Activated T-helper 17 cell treated with anti-CD3 and anti-CD28 coated beads, Interleukin-2, amount 50 U/mL, for 72 hours (primary cell): ENCODE measurements at places on chromosomes 2 and 18. TPM values are rescaled to one million over a fixed set of nuclear protein-coding genes. Genes with fewer than 3 reads are reported as not detected.

Gene CHRND
- not detected for total RNA-seq

DNA sequence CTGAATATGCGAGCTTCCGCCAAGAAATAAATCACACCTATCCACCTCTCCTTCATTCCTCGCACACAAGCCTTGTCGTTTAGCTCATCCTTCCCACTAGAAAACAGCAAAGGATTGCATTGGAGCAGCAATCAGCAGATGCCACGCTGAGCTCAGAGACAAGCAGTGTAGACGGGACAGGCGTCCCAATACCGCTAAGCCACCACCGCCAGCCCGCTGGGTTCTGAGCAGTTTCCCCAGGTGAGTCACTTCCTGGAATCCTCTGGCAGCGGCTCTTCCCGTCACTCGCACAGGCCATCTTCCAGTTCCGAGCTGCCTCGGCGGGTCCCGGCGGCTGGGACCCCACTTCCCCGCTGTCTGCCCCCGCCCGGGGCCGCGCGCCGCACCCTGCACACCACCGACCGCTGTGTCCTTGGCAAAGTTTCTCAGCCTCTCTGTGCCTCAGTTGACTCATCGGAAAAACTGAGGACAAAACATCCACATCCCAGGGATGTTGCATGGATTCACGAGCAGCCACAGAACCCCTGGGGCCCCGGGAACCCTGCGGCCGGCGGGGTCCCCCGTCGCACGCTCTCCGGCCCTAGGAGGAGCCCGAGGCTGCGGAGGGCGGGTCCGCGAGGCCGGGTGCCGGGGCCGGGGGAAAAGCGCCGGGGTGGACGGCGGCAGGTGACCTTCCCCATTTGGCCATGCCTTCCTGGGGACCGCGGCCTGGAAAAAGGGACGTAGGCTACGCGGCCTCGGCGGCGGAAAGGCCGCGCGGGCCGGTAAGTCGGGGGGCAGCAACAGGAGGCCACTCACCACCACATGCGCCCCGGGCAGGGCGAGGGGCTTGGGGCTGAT, 573 bp downstream of the KDSR start:
- peak; percentile 78 for ATAC-seq

DNA sequence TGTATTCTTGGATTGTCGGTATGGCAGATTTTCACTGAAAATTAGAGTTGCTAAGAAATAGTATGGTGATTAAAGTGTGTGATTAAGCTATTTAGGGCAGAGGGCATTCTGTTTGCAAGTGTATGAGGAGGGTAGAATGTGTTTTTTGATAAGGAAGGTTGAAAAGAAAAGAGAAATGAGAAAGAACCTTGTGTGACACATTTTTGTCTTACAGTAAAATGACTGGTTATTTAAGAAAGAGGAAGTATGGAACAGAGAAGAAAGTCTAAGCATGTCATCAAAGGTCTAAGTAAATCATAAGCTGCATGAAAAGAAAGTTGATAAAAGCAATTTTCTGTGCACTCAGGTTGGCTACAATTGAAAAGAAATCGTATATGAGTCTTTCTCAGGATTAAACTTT, 5.2 kb upstream of the RSAD2 start:
- no peak for ATAC-seq

DNA sequence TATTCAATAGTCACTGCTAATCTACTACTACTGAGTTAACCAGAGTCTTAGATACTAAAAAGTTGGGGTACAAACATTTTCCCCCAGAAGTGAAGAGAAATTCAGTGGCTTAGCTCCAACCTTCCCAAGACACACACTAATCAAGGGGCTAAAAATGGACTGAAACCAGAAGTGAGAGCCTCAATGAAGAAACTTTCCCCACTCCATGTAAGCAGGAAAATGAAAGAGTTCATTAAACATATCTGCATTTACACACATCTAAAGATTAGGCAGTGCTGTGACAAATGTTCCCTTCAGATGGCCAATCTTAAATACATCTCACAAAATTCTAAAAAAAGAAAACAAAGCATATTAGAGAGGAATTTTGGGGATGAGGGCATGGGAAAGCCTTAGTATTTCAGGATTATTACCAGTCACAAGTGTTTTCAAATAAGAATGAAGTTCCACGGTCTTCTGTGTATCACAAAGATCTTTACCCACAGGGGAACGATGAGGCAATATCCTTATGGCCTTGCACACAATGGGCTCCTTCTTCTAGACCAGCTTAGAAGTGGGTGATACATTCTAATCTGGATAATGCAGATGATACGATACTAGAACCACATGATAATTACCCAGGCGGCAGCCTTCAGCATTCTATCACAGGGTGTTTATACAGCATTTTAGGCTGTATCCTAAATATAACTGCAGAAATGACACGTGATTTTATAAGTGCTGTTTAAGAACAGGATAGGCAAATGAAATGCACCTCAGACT, 17.1 kb downstream of the ANKRD44 start:
- ATAC-seq = peak; percentile 59
